H4 (cell line): ENCODE measurements at places on chromosomes 4 and X. TPM values are rescaled to one million over a fixed set of nuclear protein-coding genes. Genes with fewer than 3 reads are reported as not detected.

Gene MAOB
- not detected in 2 replicates for total RNA-seq

Gene HS3ST1
- total RNA-seq, result 0.35 and 0.45 TPM in 2 replicates

- no peak for DNase-seq
Measured at GRCh38 chr4:1008840-1009541, 2.4 kb upstream of the FGFRL1 start.

- no peak for DNase-seq
Measured at GRCh38 chrX:135200297-135200696, 29.1 kb upstream of the CT55 start.

DNA sequence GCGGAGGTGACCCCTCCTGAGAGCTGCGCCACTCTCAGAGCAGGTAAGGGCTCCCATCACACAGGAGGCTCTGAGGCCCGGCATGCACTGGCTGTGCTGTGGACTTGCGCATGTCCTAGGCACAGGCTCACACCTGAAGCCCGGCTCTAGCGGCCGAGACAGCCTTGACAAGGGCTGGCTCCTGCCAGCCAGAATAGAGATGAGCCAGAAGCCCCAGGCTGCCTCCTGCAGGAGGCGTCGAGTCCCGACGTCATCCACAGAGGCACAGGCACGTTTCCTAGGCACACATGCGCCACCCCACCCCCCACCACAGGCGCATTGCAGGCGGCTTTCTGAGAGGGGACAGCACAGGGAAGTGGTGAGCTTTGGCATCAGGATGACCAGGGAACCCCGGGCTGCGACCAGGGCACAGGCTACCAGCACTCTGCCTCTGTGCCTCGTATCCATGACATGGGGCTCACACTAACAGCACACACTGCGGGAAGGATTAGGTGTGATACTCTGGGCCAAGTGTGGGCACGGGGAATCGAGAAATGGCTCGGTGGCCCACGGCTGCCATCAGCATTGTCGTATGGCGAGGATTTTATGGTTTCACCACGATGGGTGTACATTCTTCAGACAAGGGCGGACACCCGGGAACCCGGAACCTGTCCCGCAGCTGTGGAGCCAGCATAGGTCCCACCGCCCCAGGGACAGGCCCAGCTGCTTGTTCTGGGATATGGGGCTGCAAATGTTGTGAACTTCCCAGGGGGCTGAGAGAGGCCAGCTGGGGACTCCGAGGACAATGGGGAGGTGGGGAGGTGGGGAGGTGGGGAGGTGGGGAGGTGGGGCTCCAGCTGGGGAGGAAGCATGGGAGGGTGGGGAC lies 90.7 kb upstream of the ADRA2C start:
- no peak for DNase-seq

- peak; percentile 95 for DNase-seq
Measured at GRCh38 chr4:8472689-8473197, 32.2 kb downstream of the TRMT44 start.
